Activated CD8-positive, alpha-beta memory T cell treated with anti-CD3 and anti-CD28 coated beads for 1 hour (primary cell): ENCODE measurements at places on chromosomes 7 and 10.

DNA sequence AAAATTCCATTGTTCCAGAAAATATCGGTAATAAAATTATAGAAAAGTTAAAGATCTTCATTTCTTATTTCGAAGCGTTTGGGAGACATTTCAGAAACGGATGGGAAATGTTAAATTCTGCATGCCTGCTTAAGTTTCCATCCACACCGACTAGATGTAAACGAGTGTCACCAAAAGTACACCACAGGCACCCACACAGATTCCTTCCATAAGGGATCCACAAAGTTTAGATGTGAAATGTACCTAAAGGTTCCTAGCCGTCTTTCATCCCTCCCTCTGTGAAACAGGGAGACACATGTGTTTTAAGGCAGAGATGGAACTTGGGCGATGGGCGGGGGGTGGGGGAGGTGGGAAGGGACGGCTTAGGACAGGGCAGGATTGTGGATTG, 621 bp upstream of the CAV1 start:
- DNase-seq: no peak

- DNase-seq: no peak
These were observed 37.2 kb downstream of the TCERG1L start for GRCh38 chr10:131274133-131274880.

DNA sequence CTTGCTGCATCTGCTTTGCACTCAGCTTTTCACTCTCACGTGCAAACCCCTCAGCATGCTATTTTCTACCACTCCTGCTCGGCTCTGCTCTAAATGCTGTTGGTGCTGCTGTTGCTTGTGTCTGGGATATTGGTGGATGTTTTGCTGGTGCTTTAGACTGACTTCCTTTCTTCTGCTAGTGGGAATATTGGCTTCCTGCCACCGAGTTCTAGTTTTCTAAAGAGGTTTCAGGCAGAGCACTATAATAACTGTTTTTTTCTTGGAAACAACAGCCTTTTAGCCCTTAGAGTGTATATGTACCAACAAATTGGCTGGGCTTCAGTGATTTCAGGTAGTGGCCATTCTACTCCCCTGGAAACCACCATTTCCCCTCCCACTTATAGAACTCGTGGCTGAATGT, 27.8 kb downstream of the TMEM236 start:
- no peak for DNase-seq

DNA sequence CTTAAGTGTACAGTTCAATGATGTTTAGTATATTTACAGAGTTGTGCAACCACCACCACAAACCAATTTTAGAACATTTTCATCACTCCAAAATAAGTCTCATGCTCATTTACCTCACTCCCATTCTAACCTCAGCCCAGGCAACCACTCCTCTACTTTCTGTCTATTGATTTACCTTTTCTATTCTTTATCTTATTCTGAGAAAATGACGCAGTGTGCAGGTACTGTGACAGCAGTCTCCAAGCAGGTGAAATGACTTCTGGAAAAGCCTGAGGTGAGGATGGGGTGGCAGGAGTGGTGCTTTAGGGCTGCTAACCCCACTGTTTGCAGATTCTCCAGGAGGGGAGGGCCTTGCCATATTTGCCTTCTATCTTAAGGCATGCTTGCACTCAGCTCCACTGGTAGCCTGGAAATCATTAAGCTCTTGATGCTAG, 39.5 kb downstream of the GARS1 start:
- no peak for DNase-seq

DNA sequence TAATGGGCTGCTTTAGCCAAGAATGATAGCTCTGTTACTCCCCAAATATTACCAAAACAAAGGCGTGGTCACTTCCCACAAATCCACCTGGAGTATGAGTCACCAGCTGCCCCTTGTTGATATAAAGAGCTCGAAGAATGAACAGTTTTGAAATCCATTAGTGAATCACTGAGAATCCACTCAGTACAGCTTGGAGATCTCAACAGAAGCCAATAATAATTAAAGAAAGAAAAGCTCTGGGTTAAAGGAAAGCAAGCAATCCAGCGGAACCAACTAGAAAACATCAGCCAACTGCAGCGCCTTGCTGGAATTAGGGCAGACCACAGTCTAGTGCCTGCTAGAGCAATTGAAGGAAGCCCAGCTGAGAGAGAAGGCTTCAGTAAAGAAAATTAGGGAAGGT, 576.0 kb upstream of the C7orf33 start:
- no peak for DNase-seq

DNA sequence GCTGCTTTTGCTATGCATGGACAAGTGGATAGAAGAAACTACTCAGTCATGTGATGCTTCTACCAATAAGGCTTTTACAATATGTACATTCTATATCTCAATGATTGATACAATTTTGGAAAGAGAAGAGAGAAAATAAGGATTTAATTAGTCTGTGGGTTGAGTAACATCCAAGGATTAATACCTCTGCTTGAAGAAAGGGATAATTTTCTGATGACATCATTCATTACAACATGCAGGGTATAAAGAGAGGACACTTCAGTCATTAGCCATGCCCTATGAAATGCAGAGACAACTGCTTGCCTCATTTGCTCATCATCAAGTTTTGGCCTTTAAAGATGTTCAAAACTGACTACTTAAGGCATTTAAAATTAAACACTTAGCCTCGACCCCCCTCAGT, 237.3 kb downstream of the AHR start:
- no peak for DNase-seq

GRCh38 chr7:135382173-135382572, 127.7 kb downstream of the CNOT4 start:
- DNase-seq: no peak

DNA sequence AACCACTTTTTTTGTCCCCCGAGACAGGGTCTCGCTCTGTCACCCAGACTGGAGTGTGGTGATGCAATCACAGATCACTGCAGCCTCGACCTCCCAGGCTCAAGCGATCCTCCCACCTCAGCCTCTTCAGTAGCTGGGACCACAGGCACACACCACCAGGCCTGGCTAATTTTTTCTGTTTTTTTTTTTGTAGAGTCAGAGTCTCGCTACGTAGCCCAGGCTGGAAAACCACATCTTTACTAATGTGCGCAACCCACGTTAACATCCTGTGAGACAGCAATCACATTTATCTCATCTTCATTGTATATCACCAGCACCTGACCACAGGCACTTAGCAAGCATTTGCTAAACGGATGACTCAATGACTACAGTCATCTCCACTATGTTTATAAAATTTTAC, 77.8 kb upstream of the ATP6V0A4 start:
- peak; percentile 26 for DNase-seq

DNA sequence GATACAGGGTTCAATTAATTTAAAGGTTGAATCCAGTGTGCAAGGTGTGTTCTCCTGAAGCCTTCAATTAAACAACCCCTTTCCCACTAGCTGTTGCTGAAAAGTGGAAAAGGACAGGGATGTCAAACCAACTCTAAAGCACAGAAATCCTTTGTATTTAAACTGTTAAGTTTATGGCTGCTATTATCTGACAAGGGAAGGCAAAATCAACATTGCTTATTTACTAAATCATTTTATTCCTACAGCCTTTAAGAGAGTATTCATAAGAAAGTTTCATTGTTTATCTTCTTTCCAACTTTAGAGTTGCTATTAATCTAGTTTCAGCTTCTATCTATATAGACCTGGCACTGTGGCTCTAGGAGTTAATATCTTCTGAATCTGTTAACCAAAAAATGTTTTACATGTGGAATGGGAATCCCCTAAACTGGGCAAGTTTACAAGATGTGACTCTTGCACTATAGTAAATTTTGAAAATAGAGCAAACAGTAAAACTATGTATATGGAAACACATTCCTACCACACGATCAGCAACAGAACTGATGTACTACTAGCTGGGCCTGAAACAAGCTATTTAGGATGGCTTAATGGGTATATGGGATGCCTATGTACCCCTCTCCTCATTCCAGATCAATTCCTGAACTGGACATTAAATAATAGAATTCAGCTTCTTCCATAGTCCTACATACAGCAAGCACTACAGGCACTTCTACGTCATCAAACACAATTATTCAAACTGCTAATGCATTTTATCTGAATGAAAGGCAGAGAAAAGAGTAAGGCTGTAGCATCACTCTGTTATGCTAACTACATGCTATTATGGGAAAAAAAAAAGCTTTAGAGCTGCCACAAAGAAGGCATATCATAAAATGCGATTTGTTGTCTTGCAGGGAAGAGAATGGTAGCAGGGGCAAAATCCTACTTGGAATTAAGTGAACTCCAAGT, 52.8 kb downstream of the CDK6 start:
- no peak for DNase-seq

- DNase-seq: no peak
These were observed 68.7 kb upstream of the CHST15 start for GRCh38 chr10:124162136-124162535.

DNA sequence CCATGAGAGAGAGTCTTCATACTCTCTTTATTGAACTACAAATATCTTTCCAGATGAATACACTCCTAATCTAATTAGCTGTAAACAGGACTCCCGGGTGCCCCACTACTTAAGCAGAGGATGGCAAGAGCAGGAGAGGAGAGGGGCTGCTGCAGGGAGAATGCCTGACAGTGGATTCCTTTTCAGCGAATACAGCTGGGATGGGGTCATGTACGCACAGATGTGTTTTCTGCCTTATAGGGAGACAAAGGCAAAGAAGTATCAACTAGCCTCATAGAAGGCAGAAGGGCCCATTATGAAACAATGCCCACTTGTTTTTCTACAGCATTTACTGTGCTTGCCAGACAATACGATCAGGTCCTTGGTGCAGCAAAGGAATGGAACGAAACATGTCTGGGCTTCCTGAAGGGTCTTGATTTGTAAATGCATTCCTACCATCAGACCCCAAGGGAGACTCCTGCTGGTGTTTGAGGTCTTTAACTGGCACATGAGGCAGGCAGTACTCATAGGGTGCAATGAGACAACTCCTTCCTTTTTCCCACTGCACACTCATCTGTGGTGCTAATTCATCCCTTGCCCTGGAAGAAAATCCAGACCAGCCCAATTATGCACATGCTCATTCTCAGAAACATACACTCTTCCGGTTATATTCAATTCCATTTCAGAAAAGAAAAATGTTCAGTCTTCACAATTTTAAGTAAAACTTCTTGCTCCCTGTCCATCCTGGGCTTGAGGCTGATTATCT, 117.1 kb downstream of the AOAH start:
- DNase-seq: no peak

DNA sequence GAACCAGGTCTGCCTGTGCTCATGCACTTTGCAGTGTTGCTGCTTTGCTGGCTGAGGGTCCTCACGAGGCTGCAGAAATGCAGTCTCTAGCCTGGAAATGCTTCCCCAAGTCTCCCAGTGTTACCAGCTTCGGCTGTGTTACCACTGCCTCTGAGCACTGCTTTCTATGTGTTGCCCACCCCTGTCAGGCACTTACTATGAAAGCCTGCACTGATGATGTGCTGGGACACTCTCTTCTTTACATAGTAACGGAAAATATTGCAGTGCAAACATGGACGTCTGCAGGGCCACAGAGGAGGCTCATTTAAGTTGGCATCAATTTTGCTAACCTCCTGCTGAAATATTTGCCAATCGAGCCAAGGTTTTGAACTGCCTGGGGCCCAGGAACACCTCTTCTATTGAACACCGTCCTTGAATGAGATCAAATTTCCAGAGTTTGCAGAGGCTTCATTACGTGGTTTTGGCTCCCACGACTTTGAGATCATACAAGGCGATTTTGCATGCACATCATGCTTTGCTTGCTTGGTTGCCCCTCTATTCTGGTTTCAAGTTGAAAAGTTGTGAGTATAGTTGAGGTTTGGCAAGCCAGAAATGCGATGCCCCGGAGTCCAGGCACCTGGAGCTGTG, 404.7 kb upstream of the PODXL start:
- DNase-seq: no peak

- DNase-seq: no peak
These were observed 270.5 kb downstream of the POU6F2 start for GRCh38 chr7:39248041-39248691.

GRCh38 chr7:69763513-69763912, 165.2 kb downstream of the AUTS2 start:
- DNase-seq: no peak

- no peak for DNase-seq
These were observed 175.6 kb downstream of the CHCHD3 start for GRCh38 chr7:132906193-132906835.

- DNase-seq: no peak
These were observed 587 bp upstream of the CELF2 start for GRCh38 chr10:11017000-11017569.

DNA sequence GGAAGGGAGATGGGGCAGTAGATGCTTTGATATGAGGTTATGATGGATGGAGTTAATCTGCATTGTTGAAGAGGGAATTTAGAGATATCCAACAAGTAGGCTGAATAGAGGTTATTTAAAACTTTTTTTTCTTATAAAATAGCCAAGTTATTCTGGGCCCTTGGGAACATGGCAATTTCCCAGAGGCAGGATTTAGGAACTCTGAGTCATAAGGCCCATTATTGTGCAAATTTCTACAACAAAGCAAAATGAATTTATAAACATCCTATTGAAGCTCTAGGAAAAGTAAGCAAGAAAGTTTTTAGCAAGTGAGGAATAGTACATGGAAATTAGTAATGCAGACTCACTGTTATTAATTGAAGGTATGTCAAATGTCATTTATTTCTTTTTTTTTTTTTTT, 160.9 kb upstream of the NPY start:
- no peak for DNase-seq
